ENCODE measurements at places on chromosomes 7 and 10. TPM values are rescaled to one million over a fixed set of nuclear protein-coding genes. Genes with fewer than 3 reads are reported as not detected.

GRCh38 chr10:66252986-66253385 lies 672.9 kb upstream of the LRRTM3 start:
- DNase-seq = no peak

Gene MACROH2A2
- 36.5 TPM for total RNA-seq

DNA sequence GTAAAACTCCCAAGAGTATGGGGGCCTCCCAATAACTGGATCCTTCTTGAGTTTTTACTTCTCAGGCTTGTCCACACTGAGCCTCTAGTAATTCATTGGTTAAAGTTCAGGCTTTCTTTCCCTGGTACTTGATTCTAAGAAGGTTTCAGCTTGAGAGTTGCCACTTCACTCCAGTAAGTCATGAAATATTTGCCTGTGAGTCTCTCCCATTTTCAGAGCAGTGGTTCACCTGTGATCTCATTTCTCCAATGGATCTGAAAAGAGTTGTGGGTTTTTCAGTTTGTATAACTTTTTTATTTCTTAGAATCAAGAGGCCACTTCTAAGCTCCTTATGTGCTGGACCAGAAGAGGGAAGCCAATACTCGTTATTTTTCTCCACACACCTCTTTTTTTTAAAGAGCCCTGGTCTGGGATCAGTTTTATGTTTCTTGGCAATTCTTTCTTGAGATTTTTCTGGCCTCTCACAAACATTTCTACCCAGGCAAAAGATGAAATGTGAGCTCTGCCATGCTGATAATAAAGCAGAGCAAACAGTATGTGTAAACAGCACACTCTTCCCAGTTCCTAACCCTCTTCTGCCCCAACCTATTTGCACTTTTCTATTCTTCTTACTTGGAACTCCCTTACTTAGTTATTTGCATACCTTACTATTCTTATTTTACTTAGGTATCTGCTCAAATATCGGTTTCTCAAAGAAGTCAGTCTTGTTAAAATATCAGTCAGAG lies 983.4 kb downstream of the CCSER2 start:
- no peak for DNase-seq

GRCh38 chr7:22885797-22886261 lies 63.2 kb upstream of the TOMM7 start:
- DNase-seq = no peak

Gene NXPH1
- total RNA-seq = not detected

Gene FOXI2
- total RNA-seq = not detected

DNA sequence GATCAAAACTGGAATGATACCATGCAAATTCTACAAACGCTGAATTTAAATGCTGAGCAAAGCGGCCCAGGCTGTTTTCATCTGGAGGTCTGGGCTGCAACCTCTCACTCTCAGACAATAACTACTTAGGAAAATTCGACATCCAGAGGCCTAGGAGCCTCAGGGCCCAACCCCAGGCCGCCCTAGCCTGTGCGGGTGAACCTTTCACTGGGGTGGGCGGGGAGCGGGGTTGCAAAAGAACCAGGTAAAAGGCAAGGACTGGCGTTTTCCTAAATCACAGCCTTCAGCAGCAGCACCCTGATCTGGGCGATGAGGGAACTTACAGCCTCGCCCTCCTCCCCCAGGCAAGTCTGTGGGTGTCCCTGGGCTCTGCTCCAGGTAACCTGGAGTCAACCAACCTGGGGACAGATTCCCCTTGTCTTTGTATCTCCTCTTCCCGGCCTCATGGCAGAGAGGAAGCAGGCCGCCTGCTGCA lies 33.4 kb downstream of the CALML5 start:
- no peak for DNase-seq

Gene NOC3L
- total RNA-seq = 15.5 TPM

DNA sequence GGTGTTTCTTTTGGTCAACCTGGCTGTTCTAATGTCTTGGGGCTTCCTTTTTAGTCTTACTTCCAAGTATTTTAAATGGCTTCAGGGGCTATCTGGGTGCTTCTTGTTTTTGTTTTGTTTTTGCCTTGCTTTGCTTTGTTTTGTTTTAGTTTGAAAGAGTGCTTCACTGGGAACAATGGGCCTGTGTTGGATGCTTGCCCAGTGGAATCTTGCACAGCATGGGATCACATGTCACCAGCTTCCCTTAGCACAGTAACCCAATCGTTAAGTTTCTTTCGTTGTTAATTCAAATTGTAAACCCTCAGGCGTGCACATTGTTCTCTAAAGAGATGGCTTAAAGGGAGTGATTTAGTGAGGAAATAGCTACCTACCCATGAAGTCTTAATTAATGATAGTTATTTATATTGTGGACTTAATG lies 8.9 kb downstream of the COL17A1 start:
- DNase-seq = no peak

- no peak for DNase-seq
Measured at GRCh38 chr10:71127104-71127503, 85.3 kb upstream of the UNC5B start.

Gene JAZF1
- 19.8 TPM for total RNA-seq

Gene GNAT3
- total RNA-seq = not detected

- no peak for DNase-seq
Measured at GRCh38 chr10:127740596-127740995, 3.6 kb downstream of the FOXI2 start.

GRCh38 chr10:22720667-22721066 lies 6.3 kb upstream of the PIP4K2A start:
- no peak for DNase-seq

- DNase-seq = no peak
Measured at GRCh38 chr7:26593896-26594295, 270.5 kb downstream of the SKAP2 start.

GRCh38 chr10:58412502-58412961 lies 27.3 kb downstream of the TFAM start:
- no peak for DNase-seq

GRCh38 chr7:110647266-110647665 lies 443.7 kb upstream of the LRRN3 start:
- DNase-seq = no peak

DNA sequence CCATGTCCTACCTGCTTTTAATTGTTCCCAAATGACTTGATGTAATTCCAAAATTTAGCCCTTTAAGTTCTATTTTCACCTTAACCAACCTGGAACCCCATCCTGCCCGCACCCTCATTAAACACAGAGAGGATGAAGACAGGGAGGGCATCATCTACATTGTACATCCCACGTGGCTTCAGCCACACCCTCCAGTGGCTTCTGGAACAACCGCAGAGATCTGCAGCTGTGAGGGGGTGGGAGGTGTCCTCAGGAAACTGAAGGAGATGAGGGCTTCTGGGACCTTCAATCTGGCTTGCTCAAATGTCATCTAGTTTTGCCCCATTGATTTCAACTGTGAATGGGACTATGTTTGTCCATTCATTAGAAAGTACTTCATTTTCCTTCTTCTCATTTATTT lies 39.0 kb downstream of the AKR1B1 start:
- DNase-seq = no peak

GRCh38 chr7:73828107-73828803 lies 2.5 kb upstream of the CLDN4 start:
- DNase-seq = no peak

DNA sequence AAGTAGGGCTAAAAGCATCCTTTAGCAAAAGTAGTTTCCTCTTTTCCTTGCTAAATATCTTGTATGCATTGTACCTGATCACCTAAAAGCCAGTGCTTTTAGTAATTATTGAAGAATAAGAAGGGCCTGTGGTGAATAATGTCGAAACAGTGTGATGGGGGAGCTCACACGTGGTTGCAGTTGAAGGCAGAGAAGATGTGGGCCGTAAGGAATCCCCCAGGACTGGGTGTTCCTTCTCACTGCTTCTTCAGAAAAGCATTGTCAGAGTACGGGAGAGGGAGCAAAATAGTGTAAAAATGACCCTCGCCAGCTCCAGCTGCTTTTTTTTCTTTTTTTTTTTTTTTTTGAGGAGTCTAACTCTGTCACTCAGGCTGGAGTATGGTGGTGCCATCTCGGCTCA lies 201.1 kb downstream of the NSUN6 start:
- DNase-seq = no peak

Gene HKDC1
- total RNA-seq = 0.19 TPM

Gene FZD1
- 19.4 TPM for total RNA-seq

DNA sequence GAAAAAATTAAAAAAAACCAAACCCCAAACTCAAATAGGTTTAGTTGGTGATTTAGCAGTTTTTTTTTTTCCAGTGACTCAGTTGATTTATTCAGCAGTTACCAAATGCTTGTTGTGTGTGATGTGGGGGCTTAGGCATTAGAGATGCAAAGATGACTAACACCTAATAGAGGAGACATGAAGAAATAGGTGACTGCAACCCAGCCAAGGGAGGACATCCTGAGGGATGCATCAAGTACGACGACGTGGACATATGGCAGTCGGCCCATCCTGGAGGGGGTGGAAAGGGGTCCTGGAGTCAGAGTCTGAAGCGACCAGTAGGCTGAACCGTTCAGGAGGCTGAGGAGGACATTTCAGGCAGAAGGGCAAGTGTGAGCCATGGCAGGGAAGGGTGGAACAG lies 35.5 kb downstream of the LRMDA start:
- no peak for DNase-seq

Gene GRM8
- 0.86 TPM for total RNA-seq

GRCh38 chr7:150396426-150396825 lies 17.3 kb downstream of the ZNF775 start:
- DNase-seq = no peak

Data from osteocyte (in vitro differentiated cells).